Left ventricle myocardium inferior (tissue), 1 donor: ENCODE measurements at places on chromosomes 5 and 9. TPM values are rescaled to one million over a fixed set of nuclear protein-coding genes. Genes with fewer than 3 reads are reported as not detected.

CNTNAP3B gene
- 8.0 TPM for total RNA-seq

ADAMTSL2 gene
- 6.0 TPM for total RNA-seq

DCANP1 gene
- total RNA-seq = not detected

POU5F2 gene
- total RNA-seq = 0.16 TPM

SOHLH1 gene
- total RNA-seq = not detected

SEMA6A gene
- total RNA-seq = 6.3 TPM

CACNA1B gene
- 0.19 TPM for total RNA-seq

PCDHA10 gene
- 0.05 TPM for total RNA-seq

CDH12 gene
- total RNA-seq = not detected

DMRT3 gene
- not detected for total RNA-seq

PLAC8L1 gene
- 0.49 TPM for total RNA-seq

MYOZ3 gene
- total RNA-seq = 6.2 TPM

RASGRF2 gene
- total RNA-seq = 4.8 TPM

FBLL1 gene
- not detected for total RNA-seq

IL7R gene
- total RNA-seq = 0.66 TPM

HTR1A gene
- total RNA-seq = not detected

LEAP2 gene
- total RNA-seq = 1.9 TPM

GDF9 gene
- 0.52 TPM for total RNA-seq

GKAP1 gene
- total RNA-seq = 22.5 TPM

UAP1L1 gene
- total RNA-seq = 11.5 TPM

ANKRD34B gene
- total RNA-seq = not detected

IQGAP2 gene
- total RNA-seq = 4.1 TPM

ARID3C gene
- total RNA-seq = not detected

GPR21 gene
- 0.58 TPM for total RNA-seq

BRD9 gene
- total RNA-seq = 23.6 TPM

CBY3 gene
- not detected for total RNA-seq

SIGMAR1 gene
- total RNA-seq = 20.0 TPM

SH2D3C gene
- total RNA-seq = 18.2 TPM

C6 gene
- total RNA-seq = 89.5 TPM

ST8SIA4 gene
- total RNA-seq = 3.2 TPM

PRR7 gene
- total RNA-seq = 2.1 TPM

EIF4E1B gene
- total RNA-seq = not detected
